ENCODE measurements at places on chromosomes 16 and 17.

DNA sequence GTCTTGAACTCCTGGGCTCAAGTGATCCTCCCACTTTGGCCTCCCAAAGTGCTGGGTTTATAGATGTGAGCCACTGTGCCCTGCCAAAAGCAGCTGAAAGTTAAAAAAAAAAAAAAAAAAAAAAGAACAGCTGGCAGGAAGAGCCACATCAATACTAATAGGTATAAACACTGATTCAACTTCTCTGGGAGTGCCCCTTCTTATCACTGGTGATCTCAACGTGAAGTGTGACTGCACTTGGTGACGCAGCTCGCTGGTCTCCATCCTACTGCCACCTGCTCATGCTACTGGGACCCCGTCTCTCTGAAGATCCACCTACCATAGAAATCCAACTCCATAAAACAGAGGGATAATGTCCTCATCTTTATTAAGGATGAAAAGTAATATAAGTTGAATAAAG is 40.8 kb downstream of the RNF157 start:
- DNase-seq, result no peak

- peak; percentile 25 for DNase-seq
Measured at GRCh38 chr17:82876602-82877379, 37.0 kb upstream of the ZNF750 start.

DNA sequence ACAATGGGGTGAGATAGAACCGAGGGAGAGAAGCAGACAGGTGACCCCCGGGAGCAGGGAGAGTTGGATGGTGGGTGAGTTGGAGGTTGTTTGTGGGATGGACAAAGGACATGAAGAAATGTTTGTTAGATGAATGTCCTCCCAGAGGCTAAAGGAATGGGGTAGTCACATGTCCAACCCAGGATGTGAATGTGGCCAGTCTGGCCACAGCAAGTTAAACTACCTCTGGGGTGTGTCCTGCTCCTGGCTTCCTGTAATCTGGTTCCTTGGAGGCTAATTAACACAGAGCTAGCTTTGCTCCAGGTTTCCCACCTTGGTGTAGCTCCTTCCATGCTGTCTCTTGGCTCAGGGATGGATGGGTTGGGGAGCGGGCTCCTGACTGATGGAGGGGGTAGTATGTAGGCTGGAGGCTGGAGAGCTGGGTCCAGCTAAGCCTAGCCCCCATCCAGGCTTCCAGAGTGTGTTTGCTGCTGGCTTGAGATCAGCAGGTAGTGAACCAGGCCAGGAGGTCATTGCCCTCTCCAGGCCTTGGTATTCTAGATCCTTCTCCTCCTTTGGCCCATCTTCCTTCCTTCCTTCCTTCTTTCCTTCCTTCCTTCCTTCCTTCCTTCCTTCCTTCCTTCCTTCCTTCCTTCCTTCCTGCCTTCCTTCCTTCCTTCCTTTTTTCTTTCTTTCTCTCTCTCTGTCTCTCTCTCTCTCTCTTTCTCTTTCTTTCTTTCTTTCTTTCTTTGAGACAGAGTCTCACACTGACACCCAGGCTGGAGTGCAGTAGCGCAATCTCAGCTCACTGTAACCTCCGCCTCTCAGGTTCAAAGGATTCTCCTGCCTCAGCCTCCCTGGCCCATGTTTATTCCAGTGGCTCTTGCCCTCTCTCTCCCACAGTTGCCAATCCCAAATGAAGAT is 28.0 kb upstream of the UBE2G1 start:
- DNase-seq, result no peak

- no peak for DNase-seq
Measured at GRCh38 chr16:30443631-30444030, 2.0 kb downstream of the SEPHS2 start.

GRCh38 chr16:55062442-55062841 is 131.8 kb downstream of the IRX5 start:
- no peak for DNase-seq

GRCh38 chr17:79152636-79153035 is 78.0 kb downstream of the ENGASE start:
- DNase-seq, result no peak

DNA sequence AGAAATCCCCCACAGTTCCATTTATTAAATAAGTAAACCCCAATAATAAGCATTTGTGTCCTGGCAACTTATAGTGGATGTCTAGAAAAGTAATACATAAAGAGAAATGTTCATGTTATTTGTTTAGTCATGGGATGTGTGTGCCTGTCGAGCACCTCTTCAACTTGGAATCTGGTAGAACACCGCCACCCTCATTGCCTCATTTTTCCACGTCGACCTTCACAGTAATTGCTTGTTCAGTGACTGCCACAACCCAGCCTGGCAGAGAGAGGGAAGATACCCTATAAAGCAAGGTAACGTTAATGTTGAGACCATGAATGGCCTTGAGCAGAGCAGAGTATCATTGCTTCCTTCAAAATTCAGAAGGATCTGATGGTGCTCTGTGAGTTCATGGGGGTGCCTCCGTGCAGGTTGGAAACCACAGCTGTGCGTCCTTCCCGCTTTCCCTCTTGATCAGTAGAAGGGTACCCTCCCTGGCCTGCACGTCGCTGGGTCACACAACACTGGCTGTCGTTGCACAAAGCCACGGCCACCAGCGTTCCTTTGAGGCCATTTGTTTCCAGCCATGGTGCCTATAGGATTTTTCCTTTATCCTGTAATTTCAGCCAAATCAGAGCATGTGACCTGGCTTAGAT is 3.7 kb upstream of the DNASE1 start:
- DNase-seq, result no peak

GRCh38 chr16:89786474-89787364 is 29.7 kb downstream of the FANCA start:
- no peak for DNase-seq

- no peak for DNase-seq
Measured at GRCh38 chr16:69890892-69891282, 60.2 kb upstream of the CLEC18A start.

GRCh38 chr17:72038427-72038826 is 82.4 kb upstream of the SOX9 start:
- no peak for DNase-seq

DNA sequence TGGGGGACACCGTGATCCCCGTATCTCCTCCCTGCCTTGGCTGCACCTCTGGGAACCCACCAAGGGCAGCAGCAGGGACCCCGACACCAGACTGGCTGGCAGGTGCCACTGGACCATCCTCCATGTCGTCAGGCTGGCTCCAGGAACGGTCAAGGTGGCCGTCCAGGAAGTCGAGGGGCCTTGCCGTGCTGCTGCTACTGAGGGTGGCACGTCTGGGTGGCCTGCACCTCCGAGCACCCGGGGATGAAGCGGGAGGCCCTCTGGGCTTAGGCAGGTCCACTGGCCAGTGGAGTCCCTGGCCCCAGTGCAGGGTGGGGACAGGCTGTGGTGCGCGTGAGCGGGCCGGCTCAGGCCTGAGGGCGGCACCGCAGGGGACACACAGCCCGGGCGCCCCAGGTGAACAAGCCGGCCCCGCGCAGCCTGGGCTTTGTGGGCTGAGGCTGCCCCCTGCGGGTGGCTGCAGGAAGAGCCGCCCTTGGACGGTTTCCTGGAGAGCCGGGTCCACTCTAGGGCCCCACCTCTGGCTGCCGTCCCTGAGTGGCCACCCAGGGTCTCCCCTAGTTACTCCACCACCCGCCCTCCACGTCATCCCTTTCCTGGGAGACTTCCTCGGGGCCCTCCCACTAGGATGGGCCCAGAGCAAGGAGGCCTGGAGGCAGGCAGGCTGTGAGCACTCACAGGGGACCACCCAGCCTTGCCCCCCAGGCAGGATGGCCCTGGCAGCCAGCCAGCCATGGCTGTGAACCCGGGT is 42.8 kb upstream of the ZC3H18 start:
- DNase-seq, result peak; percentile 28

DNA sequence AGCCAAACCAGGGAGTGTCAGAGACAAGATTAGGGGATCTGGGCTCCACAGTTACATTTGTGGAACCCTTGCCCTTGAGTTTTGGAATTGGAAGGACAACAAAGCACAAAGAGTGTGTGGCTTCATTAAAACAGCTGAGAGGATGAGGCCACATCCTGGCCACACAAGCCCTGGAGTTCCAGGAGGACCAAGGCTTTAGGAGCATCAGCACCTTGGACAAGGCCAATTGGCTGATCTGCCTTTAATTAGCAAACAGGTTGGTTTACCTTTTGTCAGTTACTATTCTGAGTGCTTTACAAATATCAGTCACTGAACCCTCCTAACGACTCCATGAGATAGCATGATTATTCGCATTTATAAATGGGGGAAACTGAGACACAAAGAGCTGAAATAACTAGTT is 54.7 kb downstream of the SLC6A2 start:
- DNase-seq, result no peak

GRCh38 chr16:79628501-79628975 is 28.0 kb upstream of the MAF start:
- no peak for DNase-seq

DNA sequence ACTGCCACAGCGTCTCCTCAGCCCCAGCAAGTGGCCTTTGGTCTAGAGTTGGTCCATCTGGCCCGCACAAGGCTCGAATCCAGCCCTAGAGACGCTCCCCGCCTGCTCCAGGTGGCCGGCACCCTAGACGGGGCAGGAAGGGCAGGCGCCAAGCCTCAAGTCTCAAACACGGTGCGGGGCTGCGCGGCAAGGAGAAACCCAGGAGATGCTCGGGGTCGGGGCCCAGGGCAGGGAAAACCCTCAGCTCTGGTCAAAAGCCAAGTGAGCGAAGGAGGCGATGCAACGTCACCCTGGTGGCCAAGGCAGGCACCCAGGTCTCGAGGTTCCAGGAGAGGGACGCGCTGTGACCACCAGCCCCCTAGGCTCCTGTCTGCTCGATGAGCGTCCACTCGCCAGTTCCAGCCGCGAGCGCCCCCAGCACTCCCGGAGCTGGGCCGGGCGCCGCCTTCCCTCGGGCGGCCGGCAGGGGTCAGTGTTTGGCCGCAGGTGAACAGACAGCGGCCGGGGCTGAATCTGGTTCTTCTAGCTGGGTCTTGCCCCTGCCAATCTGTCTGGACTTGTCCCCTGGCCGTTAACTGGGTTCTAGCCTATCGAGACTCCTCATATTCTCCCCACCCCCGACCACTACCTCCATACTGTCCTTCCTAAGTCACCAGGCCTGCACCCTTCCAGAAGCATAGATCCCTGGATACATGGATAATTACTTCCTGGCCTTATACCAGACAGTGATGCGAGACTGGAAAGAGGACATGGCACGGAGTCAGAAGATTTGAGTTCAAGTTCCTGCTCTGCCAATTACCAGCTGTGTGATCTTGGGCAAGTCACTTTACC is 44.0 kb downstream of the PRAC1 start:
- peak; percentile 63 for DNase-seq

DNA sequence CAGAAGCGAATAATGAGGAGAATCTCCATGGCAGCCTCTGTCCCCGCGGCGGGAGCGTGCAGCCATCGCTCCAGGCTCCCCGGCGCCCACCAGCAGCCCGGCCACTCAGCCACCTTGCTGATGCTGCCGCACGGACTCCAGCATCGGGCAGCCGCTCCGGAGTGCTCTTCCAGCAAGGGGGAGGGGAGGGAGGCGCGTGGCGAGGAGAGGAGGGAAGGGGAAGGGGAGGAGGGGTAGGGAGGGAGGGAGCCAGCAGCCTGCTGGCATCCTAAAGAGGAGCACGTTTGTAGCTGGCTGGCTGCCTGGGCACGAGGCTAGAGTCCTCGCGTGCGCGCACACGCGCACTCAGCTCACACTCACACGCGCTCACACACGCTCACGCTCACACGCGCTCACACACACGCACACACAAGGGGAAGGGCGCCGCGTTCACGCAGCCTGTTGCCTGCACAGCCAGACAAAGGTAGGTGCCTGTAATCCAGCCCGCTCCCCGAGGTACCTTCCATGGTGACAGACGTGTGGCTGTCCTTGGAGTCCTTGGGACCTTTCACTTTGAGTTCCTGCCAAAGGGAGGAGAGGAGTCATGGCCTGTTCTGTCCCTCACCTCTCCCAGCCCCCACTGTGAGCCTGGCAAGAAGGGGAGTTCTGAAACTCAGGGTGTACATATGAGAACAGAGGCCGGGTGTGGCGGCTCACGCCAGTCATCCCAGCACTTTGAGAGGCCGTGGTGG is 82.1 kb downstream of the TIMM22 start:
- DNase-seq, result peak; percentile 65

GRCh38 chr16:87042551-87043230 is 274.5 kb downstream of the C16orf95 start:
- DNase-seq, result peak; percentile 16
